Suppressor macrophage (primary cell): ENCODE measurements at places on chromosomes 3 and 15.
A peak's percentile ranks its signal among the peaks of the same experiment; 100 is the strongest.

GRCh38 chr15:62957130-62957529, 85.4 kb upstream of the TPM1 start:
- no peak for DNase-seq

DNA sequence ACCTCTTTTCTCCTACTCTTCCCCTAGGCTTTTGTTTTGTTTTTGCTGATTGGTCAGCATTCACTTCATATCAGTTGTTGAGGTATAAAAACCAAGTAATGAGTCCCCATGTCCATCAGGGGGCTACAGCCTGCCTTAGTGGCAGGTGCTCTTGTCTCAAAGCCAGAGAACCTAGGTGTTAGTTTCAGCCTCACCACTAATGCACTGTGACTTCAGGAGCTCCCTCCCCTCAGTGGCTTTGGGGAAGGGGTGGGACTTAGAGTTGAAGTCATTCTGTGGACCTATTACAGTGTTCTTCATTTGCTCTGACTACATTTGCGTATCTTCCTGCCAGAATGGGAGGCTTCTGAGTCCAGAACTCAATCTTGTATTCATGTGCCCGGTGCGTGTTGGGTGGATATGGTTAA, 41.6 kb downstream of the NR2C2 start:
- peak; percentile 9 for DNase-seq

GRCh38 chr3:39164414-39164813, 11.0 kb upstream of the CSRNP1 start:
- DNase-seq = no peak

DNA sequence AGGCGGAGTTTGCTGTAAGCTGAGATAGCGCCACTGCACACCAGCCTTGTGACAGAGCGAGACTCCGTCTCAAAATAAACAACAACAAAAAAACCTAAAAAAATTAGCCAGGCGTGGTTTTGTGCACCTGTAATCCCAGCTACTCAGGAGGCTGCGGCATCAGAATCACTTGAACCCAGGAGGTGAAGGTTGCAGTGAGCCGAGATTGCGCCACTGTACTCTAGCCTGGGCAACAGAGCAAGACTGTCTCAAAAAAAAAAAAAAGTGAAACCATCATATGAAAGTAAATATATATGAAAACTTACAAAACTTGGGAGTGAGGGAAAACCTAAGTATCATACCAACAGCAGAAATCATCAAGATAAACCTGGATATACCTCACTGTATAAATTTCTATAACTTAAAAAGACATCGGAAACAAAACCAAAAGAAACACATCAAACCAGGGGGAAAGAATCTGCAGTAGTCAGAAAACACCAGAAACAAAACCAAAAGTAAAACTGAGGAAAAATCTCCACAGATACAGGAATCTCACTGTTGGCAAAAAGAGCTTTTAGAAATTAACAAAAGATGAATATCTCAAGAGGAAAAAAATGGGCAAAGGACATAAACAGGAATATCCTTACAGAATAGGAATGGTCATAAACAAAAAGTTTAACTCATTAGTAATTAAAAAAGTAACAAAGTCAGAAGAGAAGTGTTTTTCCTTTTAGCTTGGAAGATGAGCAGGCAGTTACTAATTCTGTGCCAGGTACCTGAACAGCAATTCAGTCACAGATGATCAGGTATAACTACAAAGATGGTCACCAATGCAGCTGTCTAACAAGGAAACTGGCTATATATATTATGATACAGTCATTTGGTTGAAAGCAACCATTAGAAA, 41.3 kb downstream of the ETV5 start:
- DNase-seq = no peak

- no peak for DNase-seq
These were observed 212.0 kb downstream of the FEZF2 start for GRCh38 chr3:62161371-62161770.

DNA sequence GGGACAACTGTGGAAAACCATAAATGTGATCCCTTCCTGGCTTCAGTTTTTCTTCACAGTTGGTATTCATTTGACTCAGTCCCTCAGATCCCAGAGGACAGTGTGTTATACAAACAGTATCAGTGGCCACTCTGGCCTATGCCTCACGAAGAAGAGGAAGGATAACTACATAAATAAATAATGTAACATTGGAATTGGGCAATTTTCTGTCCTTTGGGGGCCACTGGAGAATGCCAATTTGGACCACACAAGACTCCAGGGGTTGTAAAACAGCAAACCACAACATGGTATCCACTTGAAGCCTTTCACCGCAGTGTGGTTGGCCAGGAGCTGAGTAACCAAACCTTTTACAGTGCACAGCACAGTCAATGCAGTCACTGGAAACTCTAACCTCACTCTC, 1077.0 kb downstream of the ROBO2 start:
- no peak for DNase-seq
